ENCODE measurements at places on chromosomes 12 and 14.

DNA sequence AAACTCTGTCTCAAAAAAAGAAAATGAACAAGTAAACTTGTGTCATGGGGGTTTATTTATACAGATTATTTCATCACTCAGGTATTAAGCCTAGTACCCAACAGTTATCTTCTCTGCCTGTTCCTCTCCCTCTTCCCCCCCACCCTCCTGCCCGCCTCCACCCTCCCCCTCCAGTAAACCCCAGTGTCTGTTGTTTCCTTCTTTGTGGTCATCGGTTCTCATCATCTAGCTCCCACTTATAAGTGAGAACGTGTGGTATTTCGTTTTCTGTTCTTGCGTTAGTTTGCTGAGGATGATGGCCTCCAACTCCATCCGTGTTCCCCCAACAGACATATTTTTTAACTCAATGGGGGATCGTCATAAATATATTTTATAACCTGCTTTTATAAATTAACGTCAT lies 12.3 kb downstream of the IL31 start:
- no peak for DNase-seq

- no peak for DNase-seq
Measured at GRCh38 chr12:2450553-2450952, 344.2 kb upstream of the FKBP4 start.

DNA sequence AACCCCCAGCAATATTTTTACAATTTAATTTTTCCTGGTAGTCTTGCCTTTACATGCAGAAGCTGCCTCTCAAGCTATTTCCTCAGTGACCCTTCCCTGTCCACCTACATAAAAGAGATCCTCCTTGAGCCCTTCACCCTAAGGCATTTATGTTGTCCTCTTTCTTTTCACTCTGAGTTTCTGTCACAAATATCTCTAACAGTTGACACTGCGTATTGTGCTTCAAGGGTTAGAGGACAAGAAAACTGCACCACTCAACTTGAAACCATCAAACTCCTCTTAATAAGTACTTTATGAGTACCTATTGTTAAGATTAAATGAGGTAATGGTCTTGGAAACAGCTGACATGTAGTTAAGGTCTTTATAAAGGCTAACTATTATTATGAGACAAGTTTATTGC lies 557.7 kb downstream of the TRHDE start:
- DNase-seq: no peak

DNA sequence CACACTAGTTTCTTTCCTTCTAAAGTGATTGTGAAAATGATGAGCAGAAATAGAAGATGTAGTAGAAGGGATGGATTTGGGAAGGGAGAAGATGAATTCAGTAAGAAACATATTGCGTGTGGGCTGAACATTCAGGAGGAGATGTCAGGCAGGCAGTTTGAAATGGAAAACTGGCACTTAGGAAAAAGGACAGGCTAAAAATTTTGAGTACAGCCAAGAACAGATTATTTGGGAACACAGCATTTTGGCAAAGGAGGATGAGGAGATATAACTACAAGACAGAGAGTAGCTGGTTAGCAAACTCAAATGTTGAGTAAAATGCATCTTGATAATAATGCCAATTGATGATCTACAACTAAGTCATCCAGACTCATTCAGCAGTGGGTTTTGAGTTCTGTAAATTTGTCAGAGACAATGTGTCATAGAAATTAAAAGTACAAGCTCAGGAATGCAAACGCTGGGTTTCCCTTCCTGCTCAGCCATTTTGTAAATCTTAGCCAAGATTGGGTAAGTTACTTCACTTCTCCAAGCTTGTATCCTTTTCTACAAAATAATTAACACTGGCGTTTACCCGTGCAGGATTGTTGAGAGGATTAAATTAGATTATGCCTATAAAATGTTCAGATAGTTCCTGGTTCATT lies 255.0 kb downstream of the NAV3 start:
- DNase-seq: no peak

DNA sequence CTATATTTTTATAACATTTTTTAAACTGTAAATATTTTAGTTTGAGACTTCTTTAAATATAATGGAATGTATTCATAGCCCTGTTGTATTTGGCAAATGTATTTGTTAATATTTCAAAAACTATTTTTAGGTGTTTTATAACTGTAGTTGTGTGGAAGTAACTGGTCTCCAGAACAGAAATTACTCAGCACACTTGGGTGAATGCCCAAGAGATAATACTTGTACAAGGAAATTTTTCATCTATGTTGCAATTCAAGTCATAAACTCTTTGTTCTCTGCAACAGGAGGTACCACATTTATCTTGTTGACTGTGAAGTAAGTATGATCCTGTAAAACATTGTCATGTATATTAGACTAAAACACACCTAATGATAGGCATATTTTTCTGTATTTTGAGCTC lies 72.8 kb downstream of the SLCO1B3 start:
- DNase-seq: no peak

DNA sequence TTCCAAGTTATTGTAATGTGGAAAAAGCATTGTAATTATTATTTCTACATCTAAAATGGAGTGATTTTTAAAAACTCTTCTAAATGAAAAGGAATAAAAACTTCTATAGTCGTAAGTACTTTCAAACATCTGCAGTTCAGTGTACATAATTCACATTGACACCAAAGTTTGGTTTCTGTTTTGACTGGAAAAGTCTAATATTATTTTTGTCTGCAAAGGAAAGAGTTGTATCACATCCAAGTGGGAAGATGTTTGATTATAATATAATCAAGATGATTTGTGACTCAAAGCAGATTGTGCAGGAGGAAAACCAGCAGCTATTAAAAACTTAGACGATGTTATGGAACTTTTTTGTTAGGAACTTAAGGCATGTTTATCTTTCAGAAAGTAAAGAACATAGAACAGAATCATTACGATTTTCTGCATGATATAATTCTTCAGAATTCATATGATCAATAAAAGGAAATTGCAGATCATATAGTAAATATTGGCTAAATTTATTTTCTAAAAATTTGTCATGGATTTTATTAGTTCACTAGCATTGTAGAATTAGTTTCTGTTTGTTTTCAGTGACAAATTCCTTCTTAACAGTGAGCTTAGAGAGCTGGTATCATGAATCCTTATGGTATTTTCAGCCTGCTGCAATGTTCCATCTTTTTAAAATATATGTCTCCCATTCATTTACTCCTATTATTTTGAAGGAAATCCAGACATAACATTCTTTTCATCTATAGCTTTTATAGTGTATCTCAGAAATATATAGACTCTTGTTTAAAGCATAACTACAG lies 145.8 kb downstream of the MIPOL1 start:
- DNase-seq: no peak

DNA sequence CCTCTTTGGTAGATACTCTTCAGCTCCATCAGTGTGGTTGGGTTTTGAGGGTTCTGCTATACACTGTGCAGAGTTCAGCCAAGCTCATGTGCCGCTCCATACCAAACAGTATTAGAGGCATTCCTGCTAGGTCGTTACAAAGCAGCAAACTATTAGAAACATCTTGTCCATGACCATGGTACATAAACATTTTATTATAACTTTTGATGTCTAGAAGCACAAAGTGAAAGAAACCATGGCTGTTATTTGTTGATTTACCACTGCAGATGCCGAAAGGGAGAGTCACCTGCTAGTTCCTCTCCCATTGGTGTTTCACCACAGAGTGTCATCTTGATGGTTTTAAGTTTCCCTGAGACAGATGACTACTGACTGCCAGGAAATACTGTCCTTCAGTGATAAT lies 242.0 kb downstream of the ADAMTS20 start:
- no peak for DNase-seq

DNA sequence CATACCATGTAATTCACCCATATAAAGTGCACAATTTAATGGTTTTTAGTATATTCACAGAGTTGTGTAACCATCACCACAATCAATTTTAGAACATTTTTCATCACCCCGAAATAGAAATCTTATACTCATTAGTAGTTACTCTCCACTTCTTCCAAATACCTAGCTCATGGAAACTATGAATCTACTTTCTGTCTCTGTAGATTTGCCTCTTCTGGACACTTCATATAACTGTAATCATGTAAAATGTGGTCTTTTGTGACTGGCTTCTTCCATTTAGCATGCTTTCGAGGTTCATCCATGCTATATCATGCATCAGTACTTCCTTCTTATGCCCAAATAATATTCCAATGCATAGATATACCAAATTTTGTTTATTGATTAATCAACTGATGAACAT lies 10.8 kb downstream of the DNAI7 start:
- no peak for DNase-seq

Data from uterus (tissue), 4 donors.